ENCODE measurements at places on chromosomes 1 and 21. TPM values are rescaled to one million over a fixed set of nuclear protein-coding genes. Genes with fewer than 3 reads are reported as not detected.

WASF2 gene
- 12.3 TPM for total RNA-seq

WNT2B gene
- 0.12 TPM for total RNA-seq

TBX19 gene
- total RNA-seq, result 0.57 TPM

GRCh38 chr21:33117101-33117888 is 47.4 kb downstream of the OLIG1 start:
- no peak for DNase-seq

GRCh38 chr1:145952903-145953302 is 4.9 kb downstream of the LIX1L start:
- no peak for DNase-seq
